ENCODE measurements at places on chromosomes 7 and 10.

- no peak for DNase-seq
Measured at GRCh38 chr7:157507987-157508386, 171.2 kb downstream of the DNAJB6 start.

DNA sequence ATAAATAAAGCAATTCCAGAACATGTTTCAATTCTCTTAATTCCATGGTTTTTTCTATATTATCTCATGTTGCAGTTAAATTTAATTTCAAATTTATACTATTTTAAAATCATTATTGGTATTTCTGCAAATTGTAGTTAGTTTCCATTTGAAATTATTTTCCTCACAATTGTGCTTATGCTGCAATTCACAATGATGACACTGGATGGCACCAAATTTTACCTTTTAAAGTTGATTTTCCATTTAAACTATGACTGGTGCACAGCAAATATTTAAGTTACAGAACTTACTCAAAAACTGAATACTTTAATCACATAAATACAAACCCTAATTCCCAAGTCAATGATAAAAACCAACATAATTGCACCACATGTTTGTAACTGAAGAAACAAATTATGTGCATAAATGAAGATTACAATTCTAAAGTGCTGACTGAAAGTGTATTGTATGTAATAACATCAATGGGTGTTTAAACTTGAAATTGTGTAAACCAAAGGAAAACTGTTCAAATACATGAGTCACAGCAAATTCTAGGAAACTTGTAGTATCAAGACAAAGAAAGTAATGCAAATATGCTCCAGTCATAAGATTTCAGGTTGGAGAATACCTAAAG is 75.3 kb upstream of the AASS start:
- DNase-seq = no peak

- DNase-seq = peak; percentile 32
Measured at GRCh38 chr7:105875505-105875904, 894 bp downstream of the ATXN7L1 start.

DNA sequence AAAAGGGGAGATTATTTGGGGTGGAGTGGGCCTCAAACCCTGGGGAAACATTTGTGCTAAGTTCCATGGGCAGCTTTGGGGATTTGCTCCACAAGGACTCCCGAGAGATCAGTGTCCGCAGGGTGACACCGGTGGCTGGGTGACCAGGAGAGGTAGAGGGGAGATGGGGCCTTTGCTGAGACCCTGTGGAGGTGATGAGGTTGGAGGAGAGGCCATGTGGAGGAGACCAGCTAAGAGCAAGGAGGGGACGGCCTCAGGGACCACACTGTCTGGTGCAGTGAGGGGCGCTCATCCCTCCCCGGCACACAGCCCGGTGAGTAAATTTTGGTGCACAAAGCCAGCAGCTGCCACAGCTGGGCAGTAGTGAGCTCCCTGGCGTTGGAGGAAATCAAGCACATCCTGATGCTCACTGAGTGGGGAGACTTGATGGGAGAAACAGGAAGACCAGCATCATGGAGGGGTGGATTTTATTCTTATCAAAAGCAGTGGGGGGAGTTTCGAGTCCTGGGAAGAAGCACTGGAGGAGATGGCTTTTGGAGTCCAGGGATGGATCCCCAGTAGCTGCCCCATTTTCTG is 20.2 kb upstream of the ELFN1 start:
- no peak for DNase-seq

GRCh38 chr10:33819206-33819605 is 484.7 kb upstream of the NRP1 start:
- DNase-seq = no peak

- DNase-seq = no peak
Measured at GRCh38 chr10:31702005-31702404, 226.6 kb downstream of the ARHGAP12 start.

- DNase-seq = no peak
Measured at GRCh38 chr10:66836057-66836456, 89.8 kb upstream of the LRRTM3 start.

GRCh38 chr7:38679419-38679818 is 48.2 kb upstream of the AMPH start:
- DNase-seq = no peak

GRCh38 chr10:5071411-5072198 is 22.6 kb upstream of the AKR1C3 start:
- no peak for DNase-seq

DNA sequence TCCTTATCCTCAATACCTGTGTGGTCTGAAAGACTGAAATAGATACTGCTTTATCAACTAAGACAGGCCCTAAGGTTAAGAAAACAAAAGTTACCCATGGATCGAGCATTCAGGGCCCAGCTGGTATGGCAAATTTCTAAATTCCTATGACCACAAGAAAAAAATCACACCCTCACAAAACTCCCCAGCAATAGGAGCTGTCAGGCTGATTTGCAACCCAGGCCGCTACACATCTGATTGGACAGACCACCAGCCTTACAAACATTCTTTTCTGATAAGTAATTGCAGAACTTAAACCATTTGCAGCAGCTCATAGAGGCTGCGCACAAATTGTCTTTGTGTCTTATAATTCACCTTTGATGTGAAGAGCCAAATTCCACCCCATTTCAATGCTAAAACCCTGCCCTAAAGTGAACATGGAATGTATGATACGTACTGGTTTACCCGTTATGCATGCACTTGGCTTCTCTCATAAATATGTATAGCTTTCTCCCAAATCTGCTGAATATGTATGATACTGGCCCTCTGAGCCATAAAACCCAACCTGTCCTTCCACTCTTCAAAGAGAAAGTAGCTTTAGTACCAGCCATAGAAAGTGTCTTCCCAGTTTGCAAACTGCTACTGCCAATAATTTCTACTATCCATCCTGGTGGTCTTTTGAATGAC is 842.5 kb downstream of the GRID1 start:
- no peak for DNase-seq

DNA sequence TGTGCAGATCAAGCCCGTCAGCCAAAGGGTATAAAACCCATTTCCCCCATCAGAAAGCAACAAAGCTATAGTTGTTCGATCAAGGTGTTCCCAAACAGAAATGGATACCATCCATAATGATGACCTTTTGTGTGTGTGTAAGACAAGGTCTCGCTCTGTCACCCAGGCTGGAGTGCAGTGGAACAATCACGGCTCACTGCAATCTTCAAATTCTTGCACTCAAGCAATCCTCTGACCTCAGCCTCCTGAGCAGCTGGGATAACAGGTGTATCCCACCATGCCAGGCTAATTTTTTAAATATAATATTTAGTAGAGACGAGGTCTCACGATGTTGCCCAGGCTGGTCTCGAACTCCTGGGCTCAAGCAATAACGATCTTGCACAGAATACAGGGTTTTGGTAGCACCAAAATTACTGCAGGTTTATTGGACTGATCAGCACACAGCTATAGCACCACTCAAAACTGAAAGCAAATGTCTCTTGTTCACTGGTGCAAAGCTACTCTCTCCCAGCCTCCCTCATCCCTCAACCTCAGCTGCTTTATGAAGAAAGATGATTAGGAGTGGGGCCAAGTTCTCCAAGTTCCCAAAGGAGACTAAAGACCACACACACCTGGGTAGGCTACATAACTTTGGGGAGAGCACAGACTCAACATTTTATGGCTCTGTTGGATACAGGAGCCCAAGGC is 80.5 kb downstream of the ABI1 start:
- no peak for DNase-seq

GRCh38 chr10:91591797-91592174 is 41.1 kb downstream of the PPP1R3C start:
- DNase-seq = no peak

DNA sequence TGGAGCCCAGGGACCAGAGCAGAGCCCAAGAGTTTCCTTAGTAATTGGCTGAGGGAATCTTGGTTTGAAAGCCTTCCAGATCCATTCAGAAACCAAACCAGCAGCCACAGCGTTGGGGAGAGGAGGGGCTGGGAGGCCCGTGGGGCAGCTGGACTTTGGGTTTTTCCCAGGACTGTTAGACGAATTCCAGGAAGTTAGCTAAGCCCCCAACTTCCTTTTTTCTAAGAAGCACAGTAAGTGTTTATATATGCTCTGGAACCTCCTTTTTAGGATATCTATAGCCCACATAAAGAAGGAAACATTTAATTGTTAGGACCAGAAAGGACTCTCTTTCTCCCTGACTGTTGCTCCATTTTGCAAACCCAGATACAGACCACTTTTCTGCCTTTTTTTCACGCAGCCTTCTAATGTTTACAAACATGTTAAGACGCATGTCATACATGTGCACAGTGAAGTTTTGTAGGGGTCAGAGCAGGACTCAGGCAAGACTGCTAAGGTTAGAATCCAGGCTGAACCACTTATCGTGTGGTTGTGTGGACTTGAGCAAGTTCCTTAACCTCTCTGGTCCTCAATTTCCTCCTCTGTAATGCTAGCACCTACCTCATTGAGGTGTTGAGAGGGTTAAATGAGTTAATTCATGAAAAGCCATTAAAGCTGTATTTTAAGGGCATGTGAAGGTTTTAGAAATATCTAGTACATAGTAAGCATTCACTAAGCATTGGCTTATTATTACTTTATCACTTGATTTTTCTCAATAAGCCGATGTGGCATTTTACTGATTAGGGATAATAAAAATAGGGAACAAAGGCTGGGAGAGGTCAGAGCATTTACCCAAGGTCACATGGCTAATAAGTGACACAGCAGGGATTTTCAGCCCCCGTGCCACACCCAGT is 42.4 kb downstream of the TBATA start:
- DNase-seq = no peak

GRCh38 chr7:158606129-158606528 is 18.5 kb upstream of the PTPRN2 start:
- DNase-seq = no peak

DNA sequence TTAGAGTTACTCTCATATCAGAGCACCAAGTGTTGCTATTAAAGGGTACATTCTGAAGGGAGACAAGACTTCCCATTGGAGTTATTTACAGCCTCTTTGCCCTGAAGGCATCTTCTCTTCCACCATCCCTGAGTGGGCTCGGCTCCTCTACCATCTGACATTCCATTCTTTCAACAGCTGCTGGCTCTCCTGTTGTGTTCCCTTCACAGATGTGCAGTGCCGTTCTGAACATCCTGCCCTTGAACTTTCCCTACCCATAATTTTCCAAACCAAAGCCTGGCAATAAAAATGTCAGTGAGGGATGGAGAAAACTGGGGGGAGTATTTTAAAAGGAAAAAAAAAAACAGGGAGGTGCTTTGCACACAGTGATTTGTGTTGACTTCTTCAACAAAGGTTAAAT is 392.9 kb downstream of the KCNMA1 start:
- DNase-seq = no peak

- no peak for DNase-seq
Measured at GRCh38 chr10:59536167-59537014, 173.3 kb downstream of the SLC16A9 start.

DNA sequence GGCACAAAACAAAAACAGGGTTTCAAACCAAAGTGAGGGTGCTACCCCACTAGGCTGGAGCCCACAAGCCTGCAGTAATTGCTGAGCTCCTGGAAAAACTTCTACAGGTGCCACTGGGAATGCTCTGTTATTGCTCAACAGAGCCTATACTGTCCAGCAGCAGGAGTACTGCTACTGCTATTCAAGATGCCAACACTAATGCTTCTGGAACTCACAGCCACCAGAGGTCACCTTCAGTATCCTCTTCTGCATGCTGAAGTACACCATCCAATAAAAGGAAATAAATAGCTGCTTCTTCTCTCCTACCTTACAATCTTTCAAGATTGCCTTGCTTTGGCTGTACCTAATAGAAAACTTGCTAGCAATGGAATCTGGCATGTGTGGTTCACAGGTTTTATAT is 222.0 kb downstream of the LRRN3 start:
- no peak for DNase-seq

DNA sequence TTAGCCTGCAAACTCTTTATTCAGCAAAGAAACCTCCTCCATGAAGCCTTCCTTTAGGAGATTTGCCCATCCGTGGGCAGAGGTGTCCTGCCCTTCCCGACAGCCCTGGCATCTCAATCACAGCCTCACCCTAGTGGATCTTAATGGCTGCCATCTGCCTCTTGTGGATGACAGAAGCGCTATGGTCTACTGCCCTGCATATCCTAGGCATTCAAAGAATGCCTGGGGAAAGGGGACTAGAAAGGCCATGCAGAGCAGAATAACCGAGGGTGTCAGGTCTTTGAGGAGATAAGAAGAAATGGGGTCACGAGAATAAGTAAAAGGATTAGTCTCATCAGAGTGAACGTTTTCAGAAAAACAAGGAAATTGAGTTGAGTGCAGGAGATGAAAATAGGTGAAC is 57.7 kb upstream of the SPOCK2 start:
- DNase-seq = no peak

- no peak for DNase-seq
Measured at GRCh38 chr7:93945083-93945482, 23.5 kb downstream of the GNG11 start.

- DNase-seq = no peak
Measured at GRCh38 chr7:122136639-122137245, 7.3 kb downstream of the AASS start.

All from CD4-positive, alpha-beta T cell treated with Interleukin-6 for 4 hours (primary cell).